ENCODE measurements at places on chromosomes 12 and 14.

- DNase-seq: no peak
Measured at GRCh38 chr14:100657780-100658179, 68.9 kb upstream of the DLK1 start.

GRCh38 chr14:40629144-40629543, 977.5 kb upstream of the LRFN5 start:
- no peak for DNase-seq

GRCh38 chr14:88023658-88024187, 18.8 kb downstream of the GPR65 start:
- DNase-seq: no peak

- DNase-seq: no peak
Measured at GRCh38 chr12:108360487-108360886, 21.4 kb upstream of the CMKLR1 start.

DNA sequence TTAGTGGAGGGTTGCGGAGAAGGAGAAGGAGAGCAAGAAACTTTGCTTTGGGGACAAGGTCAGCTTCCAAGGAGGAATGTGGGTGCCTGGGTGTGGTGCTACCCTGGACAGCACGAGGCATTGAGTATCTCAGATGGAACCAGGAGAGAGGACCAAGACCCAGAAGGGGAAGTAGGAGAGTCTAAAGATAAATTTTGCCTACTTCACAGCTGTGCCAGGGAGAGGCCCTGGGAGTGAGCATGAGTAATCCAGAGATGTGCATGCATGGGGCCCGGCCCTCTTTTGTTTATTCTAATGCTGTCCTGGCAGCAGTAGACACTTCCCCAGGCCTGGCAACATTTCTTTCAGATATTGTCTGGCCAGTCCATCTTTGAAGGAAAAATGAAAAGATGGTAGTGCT, 49.5 kb upstream of the GNPNAT1 start:
- DNase-seq: no peak

DNA sequence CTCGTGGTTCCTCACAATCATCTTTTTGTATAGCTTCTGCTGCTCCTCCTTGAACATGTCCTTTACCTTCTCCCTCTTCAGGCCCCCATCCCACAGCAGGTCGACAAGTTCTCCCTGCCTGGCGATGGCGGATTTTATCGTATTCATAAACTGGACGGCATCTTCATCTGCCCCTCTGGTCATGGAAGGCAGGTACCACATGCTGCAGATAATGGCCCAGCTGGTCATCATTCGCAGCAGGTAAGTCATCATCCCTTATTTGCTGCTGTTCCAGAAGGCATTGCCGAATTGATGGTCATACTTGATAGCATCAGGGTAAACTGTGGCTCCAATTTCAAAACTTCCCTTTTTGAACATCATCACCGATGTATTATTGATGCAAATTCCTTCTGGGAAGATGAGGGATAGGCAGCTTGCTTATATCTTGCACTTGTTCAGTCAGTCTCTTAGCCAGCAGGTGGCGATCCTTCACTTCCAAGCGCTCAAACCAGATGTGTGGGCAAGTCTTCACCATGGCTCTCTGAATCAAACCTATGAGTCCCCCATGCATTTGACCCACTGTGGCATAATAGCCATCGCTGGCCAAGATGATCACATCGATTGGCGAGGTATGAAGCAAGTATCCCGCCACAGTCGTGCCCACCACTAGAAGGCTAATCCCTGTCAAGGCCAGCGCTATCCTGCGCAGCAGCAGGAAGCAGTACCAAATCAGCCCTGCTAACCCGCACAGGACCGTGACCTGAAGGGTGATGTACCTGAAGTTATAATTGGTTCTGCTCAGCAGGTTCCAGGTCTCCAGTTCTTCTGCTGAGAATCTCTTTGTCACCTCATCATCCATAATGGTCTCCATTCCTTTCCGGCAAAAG, 381.5 kb upstream of the STXBP6 start:
- no peak for DNase-seq

DNA sequence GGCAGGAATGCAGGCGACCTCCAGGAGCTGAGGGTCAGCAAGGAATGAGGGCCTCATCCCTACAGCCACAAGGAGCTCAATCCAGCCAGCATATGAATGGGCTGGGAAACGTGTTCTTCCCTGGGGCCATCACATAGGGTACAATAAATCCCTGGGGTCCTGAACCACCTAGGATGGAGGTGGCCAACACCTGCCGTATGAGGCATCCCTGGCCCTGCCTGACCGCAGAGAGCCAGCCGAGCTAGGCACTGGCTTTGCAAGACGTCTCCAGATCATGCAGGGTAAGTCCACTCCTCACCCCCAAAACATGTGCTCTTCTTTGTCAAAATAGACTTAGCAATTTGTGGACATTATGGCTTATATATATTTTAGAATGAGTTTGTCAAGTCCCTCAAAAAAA, 303.7 kb upstream of the DIO3 start:
- no peak for DNase-seq

GRCh38 chr12:52300796-52301691, 9.7 kb upstream of the KRT81 start:
- DNase-seq: no peak

DNA sequence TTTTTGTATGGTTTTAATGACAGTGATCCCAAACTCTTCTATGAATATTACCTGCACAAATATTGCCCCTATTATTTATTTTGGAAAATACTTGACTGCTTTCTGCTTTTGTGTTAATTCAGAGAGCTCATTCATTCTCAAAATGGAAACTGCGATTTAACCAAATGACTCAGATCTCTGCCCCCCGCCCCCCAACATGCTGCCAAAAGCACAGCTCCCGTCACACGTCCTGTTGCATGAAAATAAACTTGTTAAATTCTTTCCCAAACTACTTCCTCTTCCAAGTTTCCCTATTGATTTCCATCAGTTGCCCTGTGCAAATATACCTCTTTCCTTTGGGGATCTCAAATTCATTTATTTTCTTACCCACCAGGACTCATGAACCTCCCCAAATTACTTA, 18.0 kb upstream of the NRDE2 start:
- DNase-seq: no peak

DNA sequence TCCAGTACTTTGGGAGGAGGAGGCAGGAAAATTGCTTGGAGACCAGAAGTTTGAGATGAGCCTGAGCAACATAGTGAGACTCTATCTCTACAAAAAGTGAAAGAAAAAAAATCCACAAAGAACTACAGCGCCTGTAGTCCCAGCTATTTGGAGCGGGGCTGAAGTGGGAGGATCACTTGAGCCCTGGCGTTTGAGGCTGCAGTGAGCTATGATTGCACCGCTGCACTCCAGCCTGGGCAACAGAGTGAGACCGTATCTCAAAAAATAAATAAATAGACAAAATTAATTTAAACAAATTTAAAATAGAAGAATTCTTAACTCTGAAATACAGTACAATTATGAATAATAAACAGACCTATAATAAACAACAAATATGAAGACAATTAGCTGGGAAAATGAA, 40.9 kb downstream of the ATL1 start:
- no peak for DNase-seq

- DNase-seq: no peak
Measured at GRCh38 chr14:100670017-100670752, 56.5 kb upstream of the DLK1 start.

DNA sequence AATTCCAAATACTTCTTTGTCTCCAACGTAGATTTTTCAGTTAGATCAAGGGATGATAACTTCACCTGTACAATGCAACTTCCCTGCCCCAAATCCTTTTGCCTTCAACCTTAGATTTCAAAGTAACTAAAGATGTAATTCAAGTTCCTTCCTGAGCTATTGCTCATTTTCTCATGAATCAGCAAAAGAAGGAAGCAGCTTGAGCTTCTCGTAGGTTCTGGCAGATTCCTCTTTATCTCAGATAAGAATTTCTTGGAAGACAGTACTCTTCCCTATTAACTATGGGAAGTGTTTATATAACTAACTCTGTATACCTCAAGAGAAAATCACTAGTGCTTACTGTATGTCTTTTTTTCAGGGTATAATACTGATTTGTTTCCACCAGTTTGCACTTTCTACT, 203.8 kb downstream of the RASSF9 start:
- no peak for DNase-seq

- DNase-seq: no peak
Measured at GRCh38 chr14:103563226-103563620, 463 bp downstream of the COA8 start.

GRCh38 chr12:2284321-2284813, 231.6 kb downstream of the CACNA1C start:
- no peak for DNase-seq

DNA sequence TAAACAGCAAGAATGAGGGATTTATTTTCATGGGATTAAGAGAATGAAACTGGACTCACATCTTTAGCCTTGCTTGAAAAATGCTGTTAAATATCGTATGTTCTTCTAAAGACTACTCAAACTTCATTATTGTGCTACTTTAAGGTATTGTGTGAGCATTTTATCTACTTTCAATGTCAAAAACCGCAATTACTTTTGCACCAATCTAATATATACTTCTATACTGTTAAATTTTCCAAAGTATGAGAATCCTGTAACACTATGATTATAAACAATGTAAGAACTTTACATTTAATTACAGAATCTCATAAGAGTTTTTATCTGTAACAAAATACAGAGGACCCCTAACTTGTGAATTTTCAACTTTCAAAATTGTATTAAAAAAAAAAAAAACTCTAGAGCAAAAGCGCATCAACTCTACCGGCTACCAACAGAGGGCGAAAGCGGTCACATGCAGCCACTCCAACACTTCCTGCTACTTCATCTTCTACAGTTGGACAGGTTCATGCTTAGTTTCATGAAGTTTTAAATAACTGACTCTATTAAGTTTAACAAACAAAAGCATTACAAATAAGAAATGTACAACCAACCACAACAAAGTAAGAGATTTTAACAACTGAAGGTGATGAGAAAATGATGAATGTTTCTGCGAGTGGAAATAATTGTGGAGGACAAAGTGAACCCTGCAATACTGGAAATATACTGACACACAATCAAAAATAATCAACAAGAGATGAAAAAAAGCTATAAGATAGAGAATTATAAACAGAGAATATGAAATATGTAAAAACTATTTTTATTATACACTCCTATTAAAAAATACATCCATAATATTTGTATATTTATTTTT, 210.9 kb downstream of the MED13L start:
- DNase-seq: peak; percentile 55

- no peak for DNase-seq
Measured at GRCh38 chr12:90106568-90106967, 397.9 kb upstream of the ATP2B1 start.

DNA sequence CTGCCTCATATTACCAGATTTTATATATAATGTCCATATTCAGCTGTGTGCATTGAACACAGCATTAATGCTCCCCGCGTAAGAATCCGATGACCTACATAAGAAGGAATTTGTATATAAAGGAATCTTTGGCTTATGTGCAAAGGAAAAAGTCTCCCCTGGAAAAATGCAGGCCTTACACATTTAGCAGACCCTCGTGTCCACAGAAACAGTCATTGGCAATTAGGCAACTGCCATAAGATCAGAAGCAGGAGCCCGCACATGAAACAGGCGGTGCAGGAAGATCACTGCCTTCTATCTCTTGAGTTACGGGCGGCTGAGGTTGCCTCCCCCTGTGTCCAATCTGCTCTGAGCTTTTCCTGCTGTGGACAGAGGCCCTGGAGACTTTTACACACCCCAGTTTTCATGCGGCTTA, 63.2 kb upstream of the RFX4 start:
- no peak for DNase-seq

DNA sequence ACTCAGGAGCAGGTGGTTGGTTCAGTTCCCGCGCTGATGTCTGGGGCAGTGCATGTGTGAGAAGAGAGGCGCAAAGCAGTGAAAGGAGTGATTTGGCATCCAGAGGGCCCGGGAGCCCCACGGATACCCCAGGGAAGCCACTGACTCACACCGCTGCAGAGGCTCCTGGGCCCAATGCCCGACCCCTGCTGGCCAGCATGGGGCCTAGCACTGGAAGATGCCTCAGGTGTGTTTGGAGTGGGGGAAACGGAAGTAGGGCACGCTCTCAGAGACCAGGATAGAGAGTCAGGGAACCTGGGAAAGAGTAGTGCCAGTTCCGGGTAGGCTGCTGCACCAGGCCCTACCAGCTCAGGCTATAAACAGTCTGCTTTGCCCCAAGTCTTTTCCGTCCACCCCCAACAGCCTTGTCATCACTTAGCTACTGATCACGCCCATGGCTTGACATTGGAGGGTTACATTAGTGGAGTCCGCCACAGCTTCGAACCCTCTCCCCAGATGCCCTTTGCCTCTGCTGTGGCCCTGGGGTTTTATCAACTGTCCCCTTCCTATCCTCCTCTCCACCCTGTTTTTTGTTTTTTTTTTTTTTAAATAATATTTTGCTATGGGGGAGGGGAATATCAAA, 9.5 kb upstream of the CSAD start:
- peak; percentile 43 for DNase-seq

DNA sequence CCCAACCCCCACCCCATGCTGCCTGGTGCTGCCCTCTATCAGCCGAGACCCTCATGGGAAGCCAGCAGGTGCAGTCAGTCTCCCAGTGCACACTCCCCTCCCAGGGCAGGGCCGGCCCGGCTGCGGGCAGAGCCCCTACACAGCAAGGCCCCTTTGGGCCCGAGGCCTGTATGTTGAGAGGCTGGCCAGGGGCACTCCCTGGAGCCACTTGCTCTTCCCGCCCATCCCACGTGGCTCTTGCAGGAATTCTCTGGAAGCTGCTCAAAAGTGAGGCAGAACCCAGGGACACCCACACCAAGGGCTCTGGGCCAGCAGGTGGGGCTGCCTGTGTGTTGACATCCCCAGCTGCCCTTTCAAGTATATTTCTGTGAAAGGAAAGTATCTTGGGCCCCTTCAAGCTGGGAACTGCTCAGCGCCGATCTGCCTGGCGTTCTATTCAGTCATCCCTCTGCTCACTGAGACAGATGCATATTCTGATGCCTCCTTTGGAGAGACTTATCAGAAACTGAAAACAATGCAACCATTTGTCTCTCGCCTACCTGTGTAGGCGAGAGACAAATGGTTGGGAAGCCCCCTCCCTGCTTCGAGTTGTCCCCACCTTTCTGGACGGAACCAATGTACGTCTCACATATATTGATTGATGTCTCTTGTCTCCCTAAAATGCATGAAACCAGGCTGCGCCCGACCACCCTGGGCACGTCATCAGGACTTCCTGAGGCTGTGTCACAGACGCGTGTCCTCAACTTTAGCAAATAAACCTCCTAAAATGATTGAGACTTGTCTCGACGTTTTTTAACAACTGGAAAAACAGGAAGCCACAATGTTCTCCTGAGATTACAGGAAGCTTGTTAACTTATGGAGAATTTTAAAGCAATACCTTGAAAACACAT, 6.0 kb downstream of the GPR132 start:
- DNase-seq: peak; percentile 79

DNA sequence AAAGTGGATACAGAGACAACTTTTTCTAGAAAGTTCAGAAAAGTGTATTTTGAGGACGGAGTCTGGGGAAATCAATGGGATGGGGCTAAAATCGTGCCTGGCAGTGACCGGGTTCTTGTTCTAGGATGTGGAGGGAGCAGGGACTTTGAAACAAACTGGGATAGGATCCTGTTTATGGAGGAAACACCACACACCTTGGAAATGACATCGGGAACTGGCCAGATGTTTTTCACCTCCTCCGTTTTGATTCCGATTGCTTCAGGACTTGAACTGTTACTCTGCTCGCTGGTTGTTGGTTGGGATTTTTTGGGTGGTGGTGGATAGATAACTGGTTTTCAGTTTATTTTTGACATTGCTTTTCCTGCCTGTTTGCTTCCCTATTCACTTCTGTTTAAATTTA, 506 bp downstream of the EMP1 start:
- no peak for DNase-seq
